ENCODE measurements at places on chromosomes 12 and 14.

- no peak for DNase-seq
Measured at GRCh38 chr12:75155962-75156361, 53.7 kb downstream of the KCNC2 start.

DNA sequence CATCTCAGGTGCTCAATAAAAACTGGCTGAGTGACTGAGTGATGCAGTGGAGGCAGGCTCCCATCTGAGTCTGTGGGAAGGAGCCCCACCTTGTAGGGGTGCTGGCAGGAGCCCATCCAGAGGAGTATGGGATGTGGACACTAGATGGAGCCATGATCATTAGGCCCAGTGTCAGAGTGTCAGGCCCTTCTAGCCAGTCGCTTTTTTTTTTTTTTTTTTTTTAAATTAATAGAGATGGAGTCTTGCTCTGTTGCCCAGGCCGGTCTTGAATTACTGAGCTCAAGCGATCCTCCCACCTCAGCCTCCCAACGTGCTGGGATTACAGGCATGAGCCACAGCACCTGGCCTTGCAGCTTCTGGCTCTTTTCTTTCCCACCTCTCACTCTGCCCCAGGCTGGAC lies 11.5 kb downstream of the RITA1 start:
- no peak for DNase-seq

DNA sequence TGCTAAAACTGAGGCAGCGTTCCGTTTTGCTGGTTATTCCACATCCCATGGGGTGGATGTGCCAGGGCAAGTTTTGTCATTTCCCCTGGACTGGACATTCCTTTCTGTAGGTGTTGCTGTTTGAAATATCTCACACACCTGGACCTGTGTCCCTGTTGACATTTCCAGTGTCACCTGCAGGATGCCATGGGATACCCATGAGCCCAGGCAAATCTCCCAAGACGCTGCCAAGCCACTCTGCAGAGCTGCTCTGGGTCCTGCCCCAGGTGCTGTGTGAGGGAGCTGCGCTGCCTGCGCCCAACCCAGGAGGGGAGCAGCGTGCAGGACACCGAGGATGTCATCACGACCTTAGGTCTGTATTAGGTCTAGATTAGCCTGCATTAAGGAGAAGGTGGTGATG lies 5.2 kb upstream of the PACS2 start:
- no peak for DNase-seq

GRCh38 chr12:114698566-114699163 lies 14.7 kb upstream of the TBX3 start:
- DNase-seq, result no peak
